ENCODE measurements at places on chromosomes 7 and 10.

DNA sequence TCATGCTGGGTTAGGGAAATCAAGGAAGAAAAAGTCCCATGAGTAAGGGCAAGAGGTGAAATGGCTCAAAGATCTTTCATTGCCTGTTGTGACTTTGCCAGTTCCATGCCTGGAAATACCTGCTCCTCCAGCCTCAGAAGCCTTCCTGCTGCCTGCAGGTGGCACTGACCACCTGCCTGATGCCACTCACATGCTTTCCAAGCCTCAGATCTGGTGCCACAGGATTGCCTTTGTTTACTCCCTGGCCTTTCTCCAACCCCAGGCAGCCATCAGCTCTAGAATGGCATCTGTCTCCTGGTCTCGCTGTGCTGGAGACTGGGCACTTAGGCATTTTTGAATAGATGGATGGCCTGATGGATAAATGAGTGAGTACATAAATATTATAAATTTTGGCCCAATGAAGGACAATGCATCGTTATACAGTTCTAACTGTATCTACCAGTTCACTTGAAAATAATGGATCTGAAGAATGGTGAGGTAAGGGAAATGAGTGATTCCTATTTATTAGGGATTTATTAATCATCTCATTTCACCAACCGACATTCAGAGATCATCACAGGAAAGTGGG lies 657.2 kb downstream of the INHBA start:
- no peak for DNase-seq

- no peak for DNase-seq
Measured at GRCh38 chr7:79236352-79237028, 217.0 kb downstream of the MAGI2 start.

GRCh38 chr7:56046721-56047445 lies 4.4 kb downstream of the PSPH start:
- no peak for DNase-seq

GRCh38 chr10:72011016-72011415 lies 46.8 kb downstream of the CHST3 start:
- no peak for DNase-seq

DNA sequence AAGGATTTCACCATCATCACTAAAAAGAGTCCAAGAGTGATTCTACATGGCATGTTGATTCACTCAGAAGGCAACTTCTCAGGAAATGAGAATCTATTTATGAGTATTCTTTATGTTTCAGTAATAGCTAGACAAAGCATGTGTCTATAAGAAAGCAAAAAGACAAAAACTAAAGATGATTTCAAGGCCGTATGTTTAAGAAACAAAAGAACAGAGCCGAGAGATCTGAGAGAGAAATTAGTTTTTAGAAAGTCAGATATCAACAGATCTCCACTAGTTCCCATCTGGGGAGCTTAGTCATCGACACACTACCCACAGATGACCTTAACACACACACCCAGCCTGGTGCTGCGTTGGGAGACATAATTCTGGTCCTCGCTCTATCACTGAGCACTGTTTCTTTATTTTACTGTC lies 21.0 kb downstream of the PIP4K2A start:
- no peak for DNase-seq

DNA sequence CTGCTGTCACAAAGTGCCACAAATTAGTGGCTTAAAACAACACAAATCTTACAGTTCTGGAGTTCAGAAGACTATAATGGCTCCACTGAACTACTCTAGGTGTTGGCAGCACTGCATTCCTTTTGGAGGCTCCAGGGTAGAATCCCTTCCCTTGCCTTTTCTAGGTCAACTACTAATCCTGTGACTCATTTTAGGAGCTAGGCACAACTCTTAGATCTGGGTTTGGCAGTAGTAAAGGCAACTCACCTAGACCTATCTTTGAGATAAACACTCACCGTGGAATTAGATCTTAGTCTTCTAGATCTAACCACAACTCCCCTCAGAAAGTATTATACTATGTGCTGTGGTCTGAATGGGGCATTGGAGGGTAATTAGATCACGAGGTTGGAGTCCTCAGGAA lies 60.4 kb downstream of the ANKIB1 start:
- DNase-seq, result no peak

DNA sequence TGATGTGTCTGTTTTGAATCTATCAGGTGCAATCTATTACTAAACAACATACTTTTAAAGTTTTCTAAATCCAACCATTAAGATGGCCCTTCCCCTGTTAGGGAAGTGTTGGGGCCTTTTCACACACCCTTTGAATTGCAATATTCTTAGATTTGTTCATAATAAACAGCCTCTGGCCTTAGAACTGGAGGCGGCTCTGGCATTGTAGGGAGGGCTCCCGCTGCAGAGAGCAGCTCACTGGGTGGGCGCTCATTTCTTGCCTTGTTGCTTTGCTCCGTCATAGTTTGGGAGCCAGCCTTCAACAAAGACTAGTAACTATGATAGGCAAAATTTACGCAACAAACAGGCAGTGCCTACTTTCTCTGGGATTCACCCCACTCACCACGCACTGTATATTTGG lies 4.2 kb upstream of the HOXA10 start:
- no peak for DNase-seq

DNA sequence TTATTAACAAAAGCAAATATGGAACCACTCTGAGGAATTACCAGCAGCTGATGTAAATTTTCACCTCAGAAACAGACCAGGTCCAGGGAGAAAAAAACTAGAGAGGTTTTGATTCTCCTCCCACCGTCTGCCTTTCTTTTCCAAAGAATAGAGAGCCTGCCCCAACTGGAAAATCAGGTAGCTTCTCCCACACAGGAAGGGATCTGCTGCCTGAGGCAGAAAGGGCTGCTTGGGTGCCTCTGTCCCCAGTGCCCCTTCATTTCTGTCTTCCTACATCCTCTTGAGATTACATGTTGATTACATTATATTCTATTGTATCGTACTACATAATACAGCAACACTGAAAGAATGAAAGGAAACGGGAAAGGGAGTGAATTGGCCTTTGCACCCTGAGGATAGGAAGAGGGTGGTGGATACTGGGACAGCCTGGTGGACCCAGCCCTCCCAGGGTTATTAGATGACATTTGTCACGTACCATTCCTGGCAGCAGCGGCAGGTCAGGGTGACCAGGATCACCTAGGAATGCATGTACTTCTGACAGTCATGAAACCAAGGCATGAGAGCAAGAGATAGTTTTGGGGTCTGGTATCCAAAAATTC lies 8.9 kb downstream of the ST8SIA6 start:
- no peak for DNase-seq

DNA sequence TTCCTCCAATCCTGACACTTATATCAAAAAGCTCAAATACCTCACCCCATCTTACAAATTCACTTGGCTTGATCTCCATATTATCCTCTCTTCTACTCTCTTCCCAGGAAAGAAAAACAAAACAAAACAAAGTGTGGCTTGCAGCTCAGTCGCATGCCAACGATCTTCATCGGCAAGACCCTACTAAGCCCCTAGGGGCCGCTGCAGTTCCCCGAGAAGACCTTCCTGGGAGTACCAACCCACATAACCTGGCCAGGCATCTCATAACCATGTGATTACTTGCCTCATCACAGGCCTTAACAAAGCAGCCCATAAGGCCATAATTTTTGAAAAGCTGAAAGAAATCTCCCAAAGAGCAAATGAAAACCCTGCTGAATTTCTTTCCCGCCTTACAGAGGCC lies 103.7 kb downstream of the ZNF92 start:
- DNase-seq, result no peak

DNA sequence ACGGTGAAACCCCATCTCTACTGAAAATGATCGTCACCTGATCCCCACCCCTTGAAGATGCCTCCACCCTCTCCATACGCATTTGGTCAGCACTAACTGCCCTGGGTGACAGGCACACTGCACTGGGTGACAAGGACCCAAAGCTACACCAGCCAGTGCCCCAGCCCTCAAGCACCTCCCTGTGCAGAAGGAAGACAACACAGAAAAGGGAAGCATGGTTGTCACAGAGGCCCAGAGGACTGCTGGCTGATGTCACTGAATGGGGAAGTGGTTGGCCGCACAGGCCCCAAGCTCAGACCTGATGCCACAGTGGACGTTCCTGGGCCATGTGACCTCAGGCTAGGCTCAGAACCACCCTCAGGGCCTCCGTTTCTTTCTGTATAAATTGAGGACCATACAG lies 4.2 kb upstream of the PILRA start:
- DNase-seq, result no peak

DNA sequence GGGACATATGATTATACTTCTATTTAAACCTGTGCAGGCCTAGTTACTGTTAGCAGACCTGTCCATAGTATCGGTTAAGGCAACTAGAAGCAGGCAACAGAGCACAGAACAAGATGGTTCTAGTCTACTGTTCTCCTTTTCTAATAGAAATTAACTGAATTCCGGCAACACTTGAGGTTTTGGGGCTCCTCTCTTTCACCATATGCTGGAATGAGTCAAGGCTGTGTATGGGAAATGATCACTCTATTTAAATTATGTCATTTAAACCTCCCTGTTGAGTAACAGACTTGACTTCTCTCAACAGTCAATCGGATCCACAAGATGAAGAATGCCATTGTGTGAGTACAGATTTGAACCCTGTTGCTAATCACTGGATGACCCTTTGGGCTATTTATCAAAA lies 6.2 kb upstream of the OTUD1 start:
- DNase-seq, result no peak

DNA sequence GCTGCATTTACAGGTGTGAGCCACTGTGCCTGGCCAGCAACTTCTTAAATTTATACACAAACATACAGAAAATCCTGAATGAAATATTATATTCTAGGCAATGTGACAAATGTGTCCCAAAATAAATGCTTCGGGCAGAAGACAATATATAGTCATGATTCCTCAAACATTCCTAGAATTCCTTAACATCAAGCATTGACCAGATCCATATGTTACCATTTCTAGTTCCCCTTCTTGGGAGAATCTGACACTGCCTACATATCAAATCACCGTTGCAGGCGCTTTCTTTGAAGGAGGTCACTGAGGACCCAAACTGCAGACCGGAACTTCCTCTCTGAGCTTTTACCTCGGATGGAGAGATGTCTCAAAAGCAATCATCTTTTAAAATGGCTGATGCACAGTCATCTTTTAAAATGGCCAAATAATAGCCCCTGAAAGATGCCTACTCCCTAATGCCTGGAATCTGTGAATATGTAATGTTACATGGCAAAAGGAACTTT lies 323.5 kb downstream of the PHF14 start:
- no peak for DNase-seq

DNA sequence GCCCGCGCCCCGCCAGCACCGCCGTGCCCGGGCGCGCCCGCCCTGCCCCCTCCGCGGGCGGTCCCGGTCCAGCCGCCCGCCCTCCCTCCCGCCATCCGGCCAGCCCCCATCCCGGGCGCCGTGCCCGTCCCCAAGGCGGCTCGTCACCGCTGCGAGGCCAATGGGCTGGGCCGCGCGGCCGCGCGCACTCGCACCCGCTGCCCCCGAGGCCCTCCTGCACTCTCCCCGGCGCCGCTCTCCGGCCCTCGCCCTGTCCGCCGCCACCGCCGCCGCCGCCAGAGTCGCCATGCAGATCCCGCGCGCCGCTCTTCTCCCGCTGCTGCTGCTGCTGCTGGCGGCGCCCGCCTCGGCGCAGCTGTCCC lies at the start of gene HTRA1:
HTRA1 (plus strand) TSS at position 187 of the 362 bp plus-strand sequence; CDS start at position 287, 100 bp downstream.
- no peak for DNase-seq

GRCh38 chr10:43204042-43204942 lies 62.6 kb downstream of the RASGEF1A start:
- DNase-seq, result no peak

GRCh38 chr7:34842782-34843181 lies 184.8 kb downstream of the NPSR1 start:
- DNase-seq, result no peak

DNA sequence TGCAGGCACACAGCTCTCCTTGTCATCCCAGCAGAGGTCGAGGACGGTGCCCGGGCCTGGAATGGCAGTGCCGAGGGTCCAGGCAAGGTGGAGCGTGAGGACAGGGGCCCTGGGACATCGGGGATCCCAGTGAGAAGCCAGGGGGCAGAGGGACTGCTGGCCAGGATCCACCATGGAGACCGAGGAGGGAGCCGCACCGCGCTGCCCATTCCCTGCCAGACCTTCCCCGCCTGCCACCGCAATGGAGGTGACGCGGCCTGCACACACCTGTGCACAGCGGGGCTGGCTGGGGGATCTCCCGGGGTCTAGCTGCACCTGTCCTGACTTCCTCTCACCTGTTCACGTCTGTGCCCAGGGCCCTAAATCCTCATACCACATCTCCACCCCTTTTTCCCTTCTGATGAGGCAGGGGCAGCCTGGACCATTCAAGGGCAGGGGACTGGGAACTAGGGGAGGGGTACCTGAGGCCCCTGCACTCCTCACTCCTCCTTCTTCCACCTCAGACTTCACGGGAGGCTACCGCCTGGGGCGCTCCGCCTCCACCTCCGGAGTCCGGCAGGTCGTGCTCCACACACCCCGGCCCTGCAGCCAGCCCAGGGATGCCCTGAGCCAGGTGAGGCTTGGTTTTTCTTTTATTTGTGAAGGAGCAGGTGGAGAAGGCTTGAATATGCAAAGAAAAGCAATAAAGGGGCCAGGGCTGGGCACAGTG lies 6.9 kb downstream of the NYAP1 start:
- no peak for DNase-seq

DNA sequence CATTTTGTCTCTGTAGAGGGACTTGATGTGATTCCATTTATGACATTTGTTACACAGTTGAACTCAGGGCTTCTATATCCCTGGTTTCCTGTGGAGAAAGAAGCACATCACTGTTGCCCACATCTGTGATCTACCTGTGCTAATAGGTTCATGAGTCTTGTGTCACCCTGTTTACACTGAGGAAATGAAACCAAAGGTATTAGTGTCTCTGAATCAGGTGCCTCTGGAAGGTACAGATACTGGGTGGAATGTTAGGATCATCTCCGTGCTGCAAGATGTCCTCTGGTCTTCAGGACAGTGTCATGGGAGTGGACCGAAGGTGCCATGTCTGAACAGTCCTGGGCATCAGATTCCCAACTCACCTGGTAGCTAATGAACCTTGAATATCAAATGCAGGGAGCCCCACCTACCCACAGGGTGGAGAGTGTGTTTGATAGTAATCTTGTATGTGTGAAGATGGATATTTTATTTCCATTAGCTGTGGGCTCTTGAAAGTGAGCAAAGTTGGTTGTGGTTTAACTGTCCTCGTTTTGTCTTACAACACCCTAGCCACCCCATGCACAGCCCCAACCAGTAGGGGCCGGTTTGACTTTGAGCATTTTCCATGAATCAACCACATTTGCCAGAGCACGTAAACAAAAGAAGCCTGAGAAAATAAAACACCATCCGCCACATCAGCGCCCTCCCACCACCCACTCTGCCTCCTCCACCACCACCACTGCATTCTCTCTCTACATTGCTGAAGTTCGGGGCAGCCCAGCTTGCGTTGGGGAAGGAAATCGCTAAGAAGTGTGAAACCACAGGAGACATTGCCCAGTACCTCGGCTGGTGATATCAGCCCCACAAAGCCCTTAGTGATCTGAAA lies 40.7 kb downstream of the TARP start:
- DNase-seq, result peak; percentile 54

DNA sequence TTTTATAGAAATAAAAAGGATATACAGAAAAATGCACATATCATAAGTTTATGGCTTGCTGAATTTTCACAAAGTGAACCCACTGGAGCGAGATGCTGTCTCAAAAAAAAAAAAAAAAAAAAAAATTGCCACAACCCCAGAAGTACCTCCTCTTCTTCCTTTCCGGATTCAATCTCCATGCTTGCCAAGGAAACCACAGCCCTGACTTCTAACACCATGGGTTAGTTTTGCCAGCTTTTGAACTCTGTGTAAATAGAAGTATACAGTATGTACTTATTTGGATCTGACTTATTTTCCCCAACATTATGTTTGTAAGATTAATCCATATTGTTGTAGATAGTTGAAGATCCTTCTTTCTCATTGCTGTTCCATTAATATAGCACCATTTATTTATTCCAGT lies 40.0 kb downstream of the FANK1 start:
- DNase-seq, result no peak
